ENCODE measurements at places on chromosomes 3 and 15.

DNA sequence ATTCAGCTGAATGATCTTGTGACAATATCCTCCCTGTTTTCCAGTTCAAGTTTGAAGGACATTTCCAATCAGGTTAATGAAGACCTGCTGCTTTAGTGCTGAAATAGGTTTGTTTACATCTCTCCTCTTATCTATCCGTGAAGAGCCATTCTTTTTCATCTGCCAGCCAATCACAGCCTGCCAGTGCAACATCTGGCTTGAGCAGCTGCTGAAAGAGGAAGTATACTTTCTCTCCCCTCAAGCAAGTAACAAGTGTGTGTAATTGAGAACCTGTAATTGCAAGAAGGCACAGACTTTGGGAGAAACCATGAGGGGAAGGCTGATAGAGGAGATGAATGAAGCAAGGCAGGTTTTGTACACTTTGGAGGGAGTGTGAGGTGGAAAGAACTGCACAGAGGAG lies 404.3 kb downstream of the AGBL1 start:
- DNase-seq: no peak

GRCh38 chr3:27993051-27993450 lies 248.4 kb upstream of the CMC1 start:
- DNase-seq: no peak

DNA sequence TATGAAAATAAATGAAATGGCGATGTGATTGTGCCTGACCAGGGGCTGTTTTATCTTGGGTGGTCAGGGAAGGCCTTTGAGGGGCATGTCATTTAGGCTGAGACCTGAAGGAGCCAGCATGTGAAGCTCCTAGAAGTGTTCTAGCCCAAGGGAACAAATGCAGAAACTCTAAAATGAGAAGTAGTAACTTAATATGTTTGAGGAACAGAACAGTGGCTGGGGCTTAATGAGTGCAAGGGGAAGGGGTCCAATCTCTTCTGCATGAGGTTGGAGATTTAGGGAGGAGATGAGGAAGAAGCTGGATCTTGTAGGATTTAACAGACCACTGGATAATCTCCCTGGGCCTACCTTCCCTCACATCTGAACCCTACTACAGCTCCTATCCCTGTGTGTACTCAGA lies 110.5 kb downstream of the AKAP13 start:
- DNase-seq: no peak

- DNase-seq: no peak
These were observed 29.6 kb downstream of the CHAC1 start for GRCh38 chr15:40982855-40983254.

GRCh38 chr3:13316603-13317002 lies 103.5 kb downstream of the NUP210 start:
- DNase-seq: no peak

GRCh38 chr15:71639471-71639870 lies 170.9 kb upstream of the NR2E3 start:
- no peak for DNase-seq

DNA sequence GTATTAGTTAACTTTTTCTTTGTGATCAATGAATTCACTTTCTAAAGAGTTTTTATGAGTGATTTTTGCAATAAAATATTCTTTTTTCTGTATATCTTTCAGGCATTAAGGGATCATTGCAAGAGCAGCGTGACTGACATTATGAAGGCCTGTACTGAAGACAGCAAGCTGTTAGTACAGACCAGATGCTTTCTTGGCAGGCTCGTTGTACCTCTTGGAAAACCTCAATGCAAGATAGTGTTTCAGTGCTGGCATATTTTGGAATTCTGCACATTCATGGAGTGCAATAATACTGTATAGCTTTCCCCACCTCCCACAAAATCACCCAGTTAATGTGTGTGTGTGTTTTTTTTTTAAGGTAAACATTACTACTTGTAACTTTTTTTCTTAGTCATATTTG lies 24.4 kb downstream of the SELENOT start:
- DNase-seq: no peak

DNA sequence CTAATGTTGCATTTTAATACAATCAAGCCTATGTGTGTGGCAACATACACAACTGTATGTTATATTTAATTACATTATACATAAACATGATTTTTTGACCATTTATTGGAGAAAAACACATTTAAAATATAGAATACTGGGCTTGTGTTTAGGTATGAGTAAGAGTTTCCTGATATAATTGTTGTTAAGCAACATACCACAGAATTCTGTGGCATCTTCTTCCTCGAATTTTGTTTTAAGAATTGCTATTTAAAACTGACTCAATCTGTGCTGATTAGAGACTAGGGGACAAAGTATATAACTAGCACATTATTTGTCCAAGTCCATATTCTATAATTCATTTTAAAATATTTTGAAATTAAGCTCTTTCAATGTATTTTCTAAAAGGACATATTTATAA lies 376.8 kb upstream of the THBS1 start:
- no peak for DNase-seq

DNA sequence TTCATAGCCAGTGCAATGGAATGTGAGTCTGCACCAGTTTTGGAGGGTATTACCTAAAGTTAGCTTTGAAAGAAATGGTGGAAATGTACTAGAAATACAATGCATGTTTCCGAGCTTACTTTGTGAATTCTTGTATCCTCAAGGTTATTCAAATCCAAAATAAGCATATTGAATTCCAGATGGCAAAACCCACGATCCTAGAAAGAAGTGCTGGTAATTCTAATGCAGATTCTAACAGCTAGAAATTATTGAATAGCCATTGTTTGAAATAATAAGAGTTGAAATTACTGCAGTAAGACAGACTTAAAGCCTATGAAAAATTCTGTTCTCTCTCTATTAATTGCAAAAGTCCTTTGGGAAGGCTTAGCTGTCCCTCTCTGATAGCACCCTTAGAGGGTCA lies 258.4 kb downstream of the CHL1 start:
- DNase-seq: no peak

DNA sequence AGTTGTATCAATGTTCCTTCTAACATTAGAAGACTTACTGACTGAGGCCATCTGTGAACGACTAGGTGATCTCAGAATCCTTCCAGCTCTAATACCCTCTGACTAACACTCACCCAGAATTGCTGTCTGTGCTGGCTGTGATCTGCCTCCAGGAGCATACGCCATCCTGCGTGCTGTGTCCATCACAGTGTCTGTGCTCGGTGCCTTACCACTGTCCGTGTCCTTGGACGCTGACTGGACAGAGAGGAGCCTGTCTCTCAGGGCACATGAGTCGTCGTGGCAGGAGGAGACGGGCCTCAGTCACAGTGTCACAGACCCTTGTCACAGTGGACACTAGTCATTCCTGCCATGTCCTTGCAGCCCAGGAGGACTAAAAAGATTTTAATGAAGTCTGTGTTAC lies 83.1 kb downstream of the LMLN start:
- DNase-seq: no peak

DNA sequence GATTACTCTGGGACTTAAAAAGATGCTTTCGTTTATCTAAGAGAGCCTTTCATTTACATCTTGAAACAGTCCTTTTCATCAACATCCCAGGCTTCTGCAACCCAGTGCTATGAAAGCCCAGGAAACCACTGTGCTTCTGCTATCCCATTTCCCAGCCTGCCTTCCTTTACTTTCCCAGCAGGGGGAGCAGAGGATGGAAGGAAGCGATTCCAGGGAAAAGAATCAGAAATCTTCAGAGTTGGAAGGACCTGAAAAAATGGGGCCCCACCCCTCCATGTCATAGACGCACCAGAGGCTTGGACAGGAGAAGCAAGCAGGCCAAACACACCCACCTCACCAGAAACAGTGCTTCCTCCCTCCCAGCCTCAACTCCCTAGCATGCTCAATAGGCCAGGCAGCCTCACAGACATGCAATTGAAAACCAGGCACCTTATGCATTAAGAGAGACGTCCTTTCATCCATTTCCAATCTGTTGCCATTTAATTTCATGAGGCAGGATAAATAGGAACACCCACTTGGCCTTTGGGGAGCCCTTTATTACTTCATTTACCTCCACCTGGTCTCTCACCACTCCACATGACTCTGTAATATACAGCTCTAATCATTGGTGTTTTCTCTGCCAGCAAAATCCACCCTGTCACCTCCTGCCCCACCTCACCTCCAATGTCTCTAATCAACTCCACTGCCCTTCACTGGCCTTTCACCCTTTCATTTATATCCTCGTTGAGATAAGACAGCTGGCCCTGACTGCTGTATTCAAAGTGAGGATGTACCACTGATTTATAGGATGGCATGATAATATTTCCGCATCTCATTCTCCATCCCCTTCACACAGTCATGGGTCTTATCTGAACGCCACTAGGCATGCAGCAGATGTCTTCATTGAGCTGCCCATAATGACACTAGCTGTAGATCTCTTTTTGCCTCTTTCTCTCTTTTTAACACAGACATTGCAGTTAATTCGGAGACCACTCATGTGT lies 583.9 kb downstream of the NTRK3 start:
- DNase-seq: no peak

DNA sequence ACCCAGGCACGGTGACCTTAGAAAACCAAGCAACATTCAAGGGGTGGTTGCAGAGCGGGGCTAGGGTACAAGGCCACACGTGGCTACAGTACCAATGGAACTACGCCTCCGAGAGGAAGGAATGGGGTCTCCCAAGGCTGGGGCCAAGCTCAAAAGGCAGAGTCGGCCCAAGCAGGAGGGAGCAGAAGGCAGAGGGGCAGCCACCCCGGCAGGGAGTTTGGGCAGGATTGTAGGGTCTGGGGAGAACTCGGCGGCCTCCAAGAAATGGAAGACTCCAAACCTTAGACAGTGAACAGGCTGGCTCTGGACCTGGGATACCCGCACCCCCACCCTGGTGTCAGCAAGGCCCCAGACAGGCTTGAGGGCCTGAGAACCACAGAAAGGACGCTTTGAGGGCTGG lies 28.7 kb downstream of the ATRIP start:
- no peak for DNase-seq

DNA sequence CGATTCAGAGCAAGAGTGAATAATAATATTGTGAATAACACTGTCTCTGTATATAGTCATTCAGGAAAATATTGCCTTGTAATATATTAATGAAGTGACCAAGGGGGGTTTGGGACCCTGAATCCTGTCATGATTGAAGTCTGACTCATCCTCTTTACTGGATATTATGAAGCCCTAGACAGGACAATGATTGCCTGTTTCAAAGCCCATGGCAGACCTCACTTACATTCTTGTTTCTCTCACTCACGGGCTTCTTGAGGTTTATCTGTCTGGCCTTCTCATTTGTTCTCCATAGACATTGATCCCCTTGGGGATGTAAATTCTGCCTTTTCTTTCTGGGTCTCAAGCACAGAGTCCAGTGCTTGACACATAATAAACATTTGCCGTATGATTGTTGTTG lies 449.3 kb upstream of the THRB start:
- DNase-seq: no peak

DNA sequence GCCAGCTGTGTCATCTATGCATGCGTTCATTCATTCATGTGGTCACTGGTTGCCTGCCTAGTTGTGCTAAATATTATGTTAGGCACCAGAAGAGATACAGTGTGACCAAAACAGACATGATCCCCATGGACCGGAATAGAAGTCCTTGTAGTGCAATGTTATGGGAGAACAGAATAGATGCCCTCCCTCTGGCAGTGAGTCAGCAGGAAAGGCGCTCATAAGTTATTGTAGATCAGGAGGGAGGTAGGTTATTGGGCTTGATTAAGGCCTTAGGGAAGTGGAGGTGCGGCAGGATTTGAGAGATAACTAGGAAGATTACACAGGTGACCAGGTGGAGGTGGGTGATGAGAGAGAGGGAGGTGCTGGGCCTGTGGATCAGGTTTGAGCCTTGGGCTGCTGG lies 5.2 kb downstream of the MCTP2 start:
- no peak for DNase-seq

- DNase-seq: no peak
These were observed 23.8 kb downstream of the MGA start for GRCh38 chr15:41683955-41684354.

DNA sequence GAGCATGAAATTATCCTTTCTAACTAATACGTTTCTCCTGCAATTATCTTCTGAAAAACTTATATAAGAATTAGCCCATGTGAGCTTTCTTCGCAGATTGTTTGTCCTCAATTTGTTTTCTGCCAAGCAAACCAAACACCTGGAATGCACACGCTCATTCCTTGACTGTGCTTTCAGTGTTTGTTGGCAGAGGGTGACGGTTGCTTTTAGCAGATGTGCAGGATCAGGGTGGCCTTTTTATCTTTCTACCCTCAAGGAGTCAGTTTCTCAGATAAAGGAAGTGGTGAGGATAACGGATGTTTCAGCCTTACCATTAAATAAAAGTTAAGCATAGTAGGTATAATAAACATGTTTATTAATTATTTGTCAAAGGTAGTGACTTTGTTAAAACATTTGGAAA lies 15.2 kb downstream of the ARPP21 start:
- DNase-seq: no peak

DNA sequence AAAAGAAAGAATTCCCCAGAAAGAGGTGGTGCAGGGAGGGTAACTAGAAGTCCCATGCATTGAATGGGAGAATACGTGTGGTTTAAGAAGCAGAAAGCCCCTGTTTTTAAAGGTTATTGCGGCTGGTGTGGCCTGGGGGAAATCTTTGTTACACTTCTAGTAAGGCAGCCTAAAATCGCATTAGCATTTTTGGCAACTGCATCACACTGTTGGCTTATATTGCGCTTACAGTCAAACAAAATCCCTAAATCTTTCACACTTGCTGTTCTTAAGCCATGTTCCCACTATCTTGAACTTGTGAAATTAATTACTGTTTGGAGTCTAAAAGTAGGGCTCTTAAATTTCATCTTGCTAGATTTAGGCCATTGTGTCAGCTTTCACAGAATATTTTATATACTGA lies 66.0 kb upstream of the GOLIM4 start:
- no peak for DNase-seq

DNA sequence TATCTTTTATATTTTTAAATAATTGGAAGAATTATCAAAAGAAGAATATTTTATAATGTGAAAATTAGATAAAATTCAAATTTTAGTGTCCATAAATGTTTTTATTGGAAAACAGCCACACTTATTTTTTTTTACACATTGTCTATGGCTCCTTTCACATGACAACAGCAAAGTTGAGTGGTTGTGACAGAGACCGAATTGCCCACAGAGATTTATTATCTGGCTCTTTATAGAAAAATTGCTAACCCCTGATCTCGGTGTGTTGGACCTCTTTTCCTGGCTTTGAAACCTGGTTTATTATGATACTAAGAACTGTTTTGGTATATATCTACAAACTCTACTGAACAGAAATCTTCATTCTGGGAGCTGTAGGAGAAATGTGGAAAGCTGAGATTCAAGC lies 269.1 kb upstream of the UMPS start:
- DNase-seq: no peak

- DNase-seq: no peak
These were observed 13.4 kb upstream of the PDE8A start for GRCh38 chr15:84968301-84968700.

GRCh38 chr3:183857863-183858262 lies 26.8 kb downstream of the PARL start:
- no peak for DNase-seq

DNA sequence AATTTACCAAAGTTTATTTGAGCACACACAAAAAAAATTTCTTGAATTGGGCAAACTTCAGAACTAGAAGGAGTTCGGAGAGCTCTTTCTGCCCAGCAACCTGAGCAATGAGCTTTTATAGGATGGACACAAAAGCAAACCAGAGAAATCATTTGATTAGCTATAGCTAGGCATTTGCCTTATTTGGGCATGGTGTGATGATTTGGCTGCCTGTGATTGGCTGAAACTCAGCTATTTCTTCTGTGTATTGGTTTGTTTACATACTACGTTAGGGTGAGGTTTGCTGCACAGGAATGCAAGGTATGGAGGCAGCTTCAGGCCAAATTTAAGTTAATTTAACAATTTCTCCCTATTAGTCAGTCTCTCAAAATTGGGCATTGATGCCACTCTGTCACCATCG lies 65.1 kb downstream of the NEK11 start:
- no peak for DNase-seq

GRCh38 chr3:16264174-16264707 lies 502 bp downstream of the DPH3 start:
- DNase-seq: no peak

Data from activated CD4-positive, alpha-beta T cell treated with anti-CD3 and anti-CD28 coated beads, Interleukin-2, amount 50 U/mL, for 4 hours (primary cell).